Activated effector memory CD4-positive, alpha-beta T cell treated with Interleukin-2 at 50 U/mL for 16 hours (primary cell): ENCODE measurements at places on chromosomes 3 and 15.

DNA sequence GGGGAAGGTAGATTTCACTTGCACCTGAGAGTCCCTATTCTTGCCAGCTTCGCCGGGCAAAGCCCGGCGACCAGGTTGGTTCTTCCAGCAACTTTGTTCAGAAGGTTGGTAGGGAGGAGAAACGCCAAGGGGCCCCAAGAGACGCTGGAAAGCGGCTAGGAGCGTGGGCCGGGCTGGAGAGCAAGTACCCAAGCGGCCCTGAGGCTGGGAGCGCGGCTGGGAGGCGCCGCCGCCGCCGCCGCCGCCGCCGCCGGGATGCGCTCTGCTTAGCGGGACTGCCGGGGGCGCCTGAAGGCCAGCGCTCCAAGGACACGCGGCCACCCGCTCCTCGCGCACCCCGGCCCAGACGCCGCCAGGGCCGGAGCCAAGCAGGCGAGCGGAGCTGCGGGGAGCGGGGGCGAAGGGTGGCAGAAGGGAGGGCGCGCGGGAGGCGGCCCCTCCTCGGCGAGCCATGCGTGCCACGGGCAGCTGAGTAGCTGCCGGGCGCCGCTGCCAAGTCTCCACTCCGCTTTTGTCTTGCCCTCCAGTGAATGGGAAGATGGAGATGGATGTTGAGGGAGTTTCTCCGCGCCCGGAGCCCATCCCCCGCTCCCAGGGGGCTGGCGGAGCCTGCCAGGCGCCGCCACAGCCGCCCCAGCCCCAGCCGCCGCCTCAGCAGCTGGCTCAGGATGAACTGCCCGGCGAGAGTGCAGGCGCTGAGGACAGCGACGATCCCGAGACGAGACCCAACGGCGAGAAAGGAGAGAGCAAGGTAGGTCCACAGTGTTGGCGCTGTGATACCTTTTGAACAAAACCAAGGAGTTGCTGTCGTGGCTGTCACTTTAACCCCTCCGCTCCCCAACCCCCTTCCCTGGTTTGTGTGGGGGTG, 227.4 kb upstream of the AZI2 start:
- no peak for DNase-seq

GRCh38 chr3:181326637-181327223, 337.2 kb upstream of the DNAJC19 start:
- no peak for DNase-seq

GRCh38 chr3:128133273-128133883, 9.8 kb upstream of the RUVBL1 start:
- DNase-seq = no peak

DNA sequence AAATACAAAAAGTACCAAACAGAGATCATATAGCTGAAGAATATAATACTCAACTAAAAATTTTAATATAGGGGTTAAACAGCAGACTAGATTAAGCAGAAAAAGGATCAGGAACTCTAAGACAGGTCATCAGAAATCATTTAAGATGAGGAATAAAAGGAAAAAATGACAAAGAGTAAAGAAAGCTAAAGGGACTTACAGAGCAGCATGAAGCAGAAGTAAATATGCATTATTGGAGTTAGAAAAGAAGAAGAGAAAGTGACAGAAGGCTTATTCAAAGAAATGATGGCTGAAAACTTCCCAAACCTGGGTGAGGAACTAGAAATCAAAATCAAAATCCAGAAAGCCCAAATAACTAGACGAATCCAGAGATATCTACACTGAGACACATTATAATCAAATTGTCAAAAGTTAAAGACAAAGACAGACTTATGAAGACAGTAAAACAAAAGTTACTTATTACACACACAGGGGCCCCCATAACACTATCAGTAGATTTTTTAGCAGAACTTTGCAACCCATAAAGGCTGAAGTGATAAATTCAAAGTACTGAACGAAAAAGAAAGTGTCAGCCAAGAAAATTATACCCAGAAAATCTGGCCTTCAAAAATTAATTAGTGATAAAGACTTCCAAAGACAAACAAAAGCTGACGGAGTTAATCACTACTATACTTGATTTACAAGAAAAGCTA, 95.6 kb downstream of the SCAPER start:
- DNase-seq = no peak

GRCh38 chr3:45140141-45140769, 5.9 kb downstream of the CDCP1 start:
- DNase-seq = no peak

- no peak for DNase-seq
Observed at GRCh38 chr3:117597865-117598264, 888.3 kb downstream of the TUSC7 start.

DNA sequence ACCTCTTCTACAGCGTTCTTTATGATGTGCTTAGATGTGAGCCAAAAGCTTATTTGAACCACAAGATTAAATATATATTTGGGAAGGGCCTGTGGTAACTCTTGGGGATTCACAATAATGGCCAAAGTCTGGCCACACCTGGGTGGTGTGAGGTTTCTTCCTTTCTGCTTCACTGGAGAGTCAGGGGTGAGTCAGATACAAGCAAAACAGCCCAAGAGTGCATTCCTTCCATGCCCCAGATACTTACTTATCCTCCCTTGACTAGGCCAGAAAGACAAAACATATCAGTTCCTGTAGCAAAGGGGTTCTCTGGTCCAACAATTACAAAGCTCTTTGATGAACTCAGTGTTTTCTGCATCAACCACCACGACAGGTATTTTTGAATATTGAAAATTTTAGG, 941 bp downstream of the ZBED2 start:
- DNase-seq = no peak

- DNase-seq = no peak
Observed at GRCh38 chr3:39435006-39435748, 28.7 kb downstream of the RPSA start.

- peak; percentile 7 for DNase-seq
Observed at GRCh38 chr15:77870195-77871065, 207.1 kb downstream of the TBC1D2B start.

DNA sequence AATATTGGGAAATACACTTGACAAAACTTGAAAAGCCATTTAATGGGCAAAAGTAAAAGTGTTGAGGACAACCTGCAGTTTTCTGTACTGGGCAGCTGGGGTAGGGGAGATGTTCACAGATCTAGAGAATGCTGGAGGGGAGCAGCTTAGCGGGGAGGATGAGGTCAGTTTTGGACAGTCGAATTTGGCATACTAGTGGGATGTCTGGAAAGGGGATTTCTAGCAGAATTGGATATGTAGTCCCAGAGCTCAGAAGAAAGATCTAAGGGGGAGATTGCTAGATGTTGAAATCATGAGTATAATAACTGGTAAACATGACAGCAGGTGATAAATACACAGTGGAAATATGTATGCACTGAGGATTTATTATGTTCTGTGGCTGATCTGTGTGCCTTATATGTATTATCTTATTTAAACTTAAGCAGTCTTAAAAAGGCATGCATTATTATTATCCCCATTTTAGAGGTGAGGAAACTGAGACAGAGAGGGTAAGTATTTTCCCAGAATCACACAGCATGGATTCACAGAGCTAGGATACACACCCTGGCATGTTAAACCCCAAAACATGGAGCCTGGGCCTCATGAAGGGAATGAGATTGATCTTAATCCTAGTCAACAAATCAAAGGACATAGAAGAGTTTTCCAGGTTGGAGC, 42.7 kb downstream of the TLNRD1 start:
- no peak for DNase-seq

DNA sequence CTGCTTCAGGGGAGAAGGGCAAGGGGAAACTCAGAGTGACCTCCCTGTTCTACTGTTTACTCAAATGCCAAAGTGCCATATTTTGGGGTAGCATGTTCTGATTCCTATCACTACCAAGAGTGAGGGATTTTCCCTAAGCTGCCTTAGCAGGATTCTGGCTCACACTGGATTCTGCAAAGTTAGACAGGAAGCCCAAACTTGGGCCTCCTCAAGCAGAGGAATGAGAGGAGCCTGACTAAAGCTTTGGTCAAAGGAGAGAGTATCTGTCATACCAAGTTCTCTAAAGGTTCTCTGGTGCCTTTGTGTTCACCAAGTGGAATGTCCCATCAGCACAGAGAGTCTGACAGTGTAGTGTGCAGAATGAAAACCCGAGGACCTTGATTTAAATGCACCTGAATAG, 8.8 kb upstream of the RARB start:
- no peak for DNase-seq

DNA sequence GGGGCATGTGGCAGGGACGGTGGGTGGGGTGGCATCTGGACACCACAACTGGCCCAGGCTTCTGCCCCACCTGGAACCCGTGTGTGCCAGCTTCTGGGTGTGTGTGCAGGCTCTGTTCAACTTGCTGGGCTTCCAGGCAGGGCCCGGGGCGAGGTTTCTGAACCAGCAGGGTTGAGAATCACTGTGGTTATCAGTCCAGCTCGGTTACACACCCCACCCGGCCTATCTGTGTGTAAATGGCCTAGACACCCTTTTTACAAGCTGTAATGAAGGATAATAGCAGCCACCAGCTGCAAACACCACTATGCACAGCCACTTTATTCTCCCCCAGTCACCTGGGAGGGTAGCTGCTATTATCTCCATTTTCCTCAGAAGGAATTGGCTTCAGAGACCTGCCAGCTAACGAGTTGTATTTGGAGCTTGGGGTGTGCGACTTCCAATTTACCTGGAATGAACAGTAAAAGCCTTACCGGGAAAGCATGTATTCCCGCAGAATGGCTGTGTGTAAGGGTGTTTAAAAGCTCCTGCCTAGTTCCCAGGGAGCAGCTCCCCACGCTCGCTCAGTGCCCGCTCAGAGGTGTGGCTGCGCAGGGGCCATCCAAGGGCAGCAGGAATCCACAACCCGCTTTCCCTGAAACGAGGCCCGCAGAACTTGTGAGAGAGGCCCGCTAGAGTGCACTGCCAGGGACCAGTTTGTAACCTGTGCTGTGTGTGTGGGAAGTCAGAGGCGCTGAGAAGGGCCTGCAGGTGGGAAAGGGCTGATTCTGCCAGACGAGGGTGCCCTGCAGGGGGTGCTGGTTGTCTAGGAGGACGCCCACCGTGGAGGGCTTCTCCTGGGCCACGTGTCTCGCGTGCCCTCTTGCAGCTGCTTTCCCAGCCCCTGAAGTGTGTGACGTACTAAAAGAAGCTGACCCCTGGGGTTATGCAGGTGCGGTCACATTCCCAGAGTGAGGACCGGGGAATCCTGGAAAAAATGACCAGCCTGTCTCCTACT, 83.5 kb downstream of the C3orf70 start:
- no peak for DNase-seq
